Epithelial cell of prostate (primary cell): ENCODE measurements at places on chromosomes 6 and 20.

GRCh38 chr6:38570750-38571149 lies 69.0 kb downstream of the BTBD9 start:
- DNase-seq, result no peak

GRCh38 chr6:20279608-20280287 lies 67.5 kb upstream of the MBOAT1 start:
- DNase-seq, result no peak

DNA sequence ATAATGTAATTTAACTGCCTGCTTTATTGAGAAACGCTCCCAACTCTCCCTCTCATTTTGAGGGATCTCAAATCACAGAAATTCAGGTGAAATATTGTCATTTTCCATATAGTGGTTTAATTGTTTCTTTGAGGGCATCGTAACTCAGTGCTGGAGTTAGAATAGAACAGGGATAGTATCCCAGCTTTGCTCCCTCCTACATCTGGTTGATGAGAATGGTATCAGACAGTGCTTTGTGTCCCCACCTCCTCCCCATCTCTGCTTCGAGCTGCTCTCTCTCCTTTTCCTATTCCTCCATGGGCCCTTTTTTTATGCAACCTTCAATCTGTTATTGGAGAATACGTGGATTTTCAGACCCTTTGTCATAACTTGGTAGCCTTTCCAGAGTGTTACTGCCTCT lies 41.2 kb upstream of the REV3L start:
- no peak for DNase-seq

GRCh38 chr6:57221936-57222742 lies at the start of gene RAB23:
Gene RAB23, minus strand, starts transcription at chr6:57222307. Its CDS starts 11,927 bp downstream, at chr6:57210380.
- no peak for DNase-seq

DNA sequence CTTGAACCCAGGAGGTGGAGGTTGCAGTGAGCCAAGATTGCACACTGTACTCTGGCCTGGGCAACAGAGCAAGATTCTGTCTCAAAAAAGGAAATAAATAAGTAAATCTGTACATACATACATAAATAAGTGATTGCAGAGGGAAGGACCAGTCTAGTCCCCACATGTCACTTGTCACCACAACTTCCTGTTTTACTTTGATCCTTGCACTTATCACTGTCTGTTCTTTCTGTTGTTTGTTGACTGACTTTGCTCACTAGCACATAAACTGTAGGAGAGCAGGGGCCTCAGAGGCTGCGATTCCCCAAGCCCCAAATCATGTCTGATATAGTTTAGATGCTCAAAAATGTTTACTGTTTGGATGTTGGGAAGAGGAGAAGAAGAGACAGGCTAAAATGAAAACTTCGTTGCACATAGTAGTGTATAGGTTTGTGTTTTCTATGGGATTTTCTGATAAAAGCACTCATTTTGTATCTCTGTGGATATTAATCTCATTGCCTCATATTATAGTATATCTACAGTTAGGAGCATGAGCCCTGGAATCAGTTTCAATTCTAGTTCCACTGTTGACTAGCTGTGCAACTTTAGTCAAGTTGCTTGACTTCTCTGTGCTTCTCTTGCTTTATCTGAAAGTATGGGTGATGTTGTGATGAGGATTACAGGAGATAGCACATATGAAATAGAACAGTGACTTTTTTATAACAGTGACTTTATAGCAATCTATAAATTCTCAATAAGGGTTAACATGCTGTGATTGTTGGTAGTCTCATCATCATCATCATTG lies 165.0 kb downstream of the TBC1D7 start:
- DNase-seq, result no peak

- DNase-seq, result no peak
Measured at GRCh38 chr6:34059136-34059731, 86.7 kb downstream of the GRM4 start.

- DNase-seq, result no peak
Measured at GRCh38 chr20:3797592-3798372, 1.7 kb downstream of the CDC25B start.

- no peak for DNase-seq
Measured at GRCh38 chr6:71194724-71195123, 93.9 kb upstream of the OGFRL1 start.

- DNase-seq, result no peak
Measured at GRCh38 chr20:34709044-34709830, 5.1 kb downstream of the TP53INP2 start.

DNA sequence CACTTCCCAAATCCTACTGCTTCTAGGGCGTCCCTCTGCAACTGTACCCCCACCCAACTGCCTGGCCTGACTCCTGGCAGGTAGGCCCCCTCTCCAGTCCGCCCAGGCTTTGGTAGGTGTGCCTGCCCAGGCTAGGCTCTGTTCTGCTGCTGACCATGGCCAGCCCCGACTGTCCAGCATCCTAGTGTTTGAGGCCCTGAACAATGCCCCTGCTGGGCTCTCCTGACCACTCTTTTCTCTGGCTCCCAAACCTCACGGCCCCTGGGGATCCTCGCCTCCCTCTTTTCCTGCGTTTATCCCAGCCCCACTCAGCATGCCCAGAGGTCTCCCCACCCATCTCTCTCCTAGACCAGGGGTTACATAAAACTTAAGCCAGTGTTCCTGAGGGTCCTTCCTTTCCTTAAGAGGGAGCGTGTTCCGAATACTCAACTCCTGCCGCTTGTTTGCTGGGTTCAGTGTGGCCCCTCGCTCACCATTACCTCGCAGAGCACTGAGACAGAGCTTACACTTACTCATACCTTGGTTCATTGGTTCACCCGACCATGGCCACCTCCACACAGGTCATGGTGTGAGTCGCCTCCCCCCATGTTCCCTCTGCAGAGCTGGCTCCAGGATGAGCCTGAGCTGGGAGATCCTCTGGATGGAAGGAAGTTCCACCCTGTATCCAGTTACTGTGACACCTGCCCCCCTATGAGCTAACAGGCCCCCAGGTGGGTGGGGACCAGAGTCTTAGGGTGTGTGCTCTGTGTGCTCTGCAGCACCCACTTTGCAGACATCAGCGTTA lies 21.0 kb upstream of the MYT1 start:
- DNase-seq, result no peak

DNA sequence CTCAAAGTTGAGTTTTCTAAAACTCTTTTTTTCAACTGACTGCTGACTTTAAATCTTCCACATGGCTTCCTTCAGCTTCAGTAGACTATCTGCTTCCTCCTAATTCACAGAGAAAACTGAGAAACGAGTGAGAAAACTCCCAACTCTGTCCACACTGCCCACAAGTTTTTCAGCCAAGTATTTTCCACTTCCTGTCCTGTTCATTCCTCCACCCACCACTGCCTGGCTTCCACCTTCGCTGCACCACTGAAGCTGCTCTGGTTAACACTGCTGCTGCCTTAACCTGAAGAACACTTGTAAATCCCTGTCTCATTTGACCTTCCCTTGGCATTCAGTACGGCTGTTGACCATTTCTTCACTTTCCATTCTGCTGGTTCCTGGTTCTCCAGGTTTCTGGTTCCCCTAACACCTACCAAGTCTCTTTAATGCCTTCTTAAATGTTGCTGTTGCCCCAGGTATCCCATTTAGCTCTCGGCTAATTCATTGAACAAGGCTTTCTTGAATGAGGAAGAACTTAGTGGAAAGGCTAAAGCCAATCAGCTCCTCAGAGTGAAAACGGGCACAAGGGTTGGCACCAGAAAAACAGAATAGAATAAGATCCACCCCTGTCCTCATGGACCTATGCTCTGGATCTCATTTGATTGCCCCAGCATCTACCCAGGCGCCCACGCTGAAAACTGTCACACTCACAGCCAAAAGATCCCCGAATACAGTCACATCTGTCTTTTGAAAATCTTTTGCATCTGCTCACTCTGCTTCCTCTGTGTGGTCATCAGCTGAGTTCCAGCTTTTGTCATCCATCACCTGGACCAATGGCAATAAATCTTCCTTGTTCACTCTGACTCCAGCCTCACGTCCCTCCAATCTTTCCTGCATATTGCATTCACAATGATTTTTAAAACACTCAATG lies 104.4 kb upstream of the TAB2 start:
- DNase-seq, result no peak

DNA sequence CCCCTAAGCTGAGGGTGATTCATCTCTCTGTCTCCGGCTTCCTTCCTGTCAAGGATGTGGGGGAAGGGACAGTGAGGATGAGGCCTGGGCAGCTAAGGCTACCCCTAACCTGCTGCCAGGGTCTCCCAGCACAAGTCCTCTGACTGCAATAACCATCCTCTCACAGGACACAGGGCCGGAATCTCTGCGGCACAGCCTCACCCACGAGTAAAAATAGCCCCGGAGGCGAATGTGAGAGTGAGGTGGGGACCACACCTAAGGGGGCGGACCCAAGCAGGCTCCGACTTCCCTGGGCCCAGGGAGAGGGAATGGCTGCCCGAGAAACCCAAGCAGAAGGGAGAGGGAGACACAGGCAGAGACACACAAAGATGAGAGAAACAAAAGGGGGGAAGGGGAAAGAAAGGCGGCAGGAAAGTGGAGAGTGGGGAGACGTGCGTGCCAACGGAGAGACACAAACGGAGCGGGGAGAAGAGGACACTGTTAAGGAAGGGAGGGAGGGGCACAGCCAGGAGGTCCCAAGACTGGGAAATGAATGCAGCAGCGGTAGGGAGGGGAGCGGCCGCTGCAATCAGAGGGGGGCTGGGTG lies 1.4 kb downstream of the CLIC1 start:
- no peak for DNase-seq

GRCh38 chr6:105804424-105804823 lies 281.7 kb upstream of the PRDM1 start:
- peak; percentile 72 for DNase-seq

DNA sequence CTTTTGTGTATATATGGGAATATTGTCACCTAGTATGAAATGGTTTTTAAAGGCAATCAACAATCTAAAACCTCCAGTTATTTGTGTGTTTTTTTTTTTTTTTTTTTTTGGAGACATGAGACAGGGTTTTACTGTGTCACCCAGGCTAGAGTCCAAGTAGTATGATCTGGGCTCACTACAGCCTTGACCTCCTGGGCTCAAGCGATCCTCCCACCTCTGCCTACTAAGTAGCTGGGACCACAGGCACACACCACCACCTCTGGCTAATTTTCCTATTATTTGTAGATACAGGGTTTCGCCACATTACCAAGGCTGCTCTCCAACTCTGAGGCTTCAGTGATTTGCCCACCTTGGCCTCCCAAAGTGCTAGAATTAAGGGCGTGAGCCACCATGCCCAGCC lies 349.9 kb downstream of the UTRN start:
- no peak for DNase-seq

- DNase-seq, result no peak
Measured at GRCh38 chr6:25239059-25239458, 40.1 kb upstream of the CARMIL1 start.

DNA sequence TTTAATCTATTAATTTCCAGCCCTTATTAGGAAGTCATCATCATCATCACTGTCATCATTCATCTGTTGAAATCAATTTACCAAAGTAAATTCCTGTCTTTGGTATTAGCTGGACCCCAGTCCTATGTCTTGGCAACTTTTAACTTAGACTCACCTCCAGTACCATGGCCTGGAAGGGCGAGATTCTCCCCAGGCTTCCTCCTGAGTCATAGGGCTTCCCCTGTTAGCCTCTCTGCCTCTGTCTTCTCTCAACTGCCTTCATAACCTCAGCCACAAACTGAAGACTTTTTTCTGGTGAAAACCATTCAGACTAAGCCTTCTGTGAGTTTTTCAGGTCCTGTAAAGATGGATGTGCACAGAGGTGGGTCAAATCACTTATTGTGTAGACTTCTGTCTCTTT lies 95.0 kb downstream of the NKAIN2 start:
- DNase-seq, result no peak

GRCh38 chr6:82385546-82385945 lies 21.9 kb downstream of the TPBG start:
- no peak for DNase-seq

GRCh38 chr20:32465092-32465900 lies 107.2 kb downstream of the ASXL1 start:
- no peak for DNase-seq

DNA sequence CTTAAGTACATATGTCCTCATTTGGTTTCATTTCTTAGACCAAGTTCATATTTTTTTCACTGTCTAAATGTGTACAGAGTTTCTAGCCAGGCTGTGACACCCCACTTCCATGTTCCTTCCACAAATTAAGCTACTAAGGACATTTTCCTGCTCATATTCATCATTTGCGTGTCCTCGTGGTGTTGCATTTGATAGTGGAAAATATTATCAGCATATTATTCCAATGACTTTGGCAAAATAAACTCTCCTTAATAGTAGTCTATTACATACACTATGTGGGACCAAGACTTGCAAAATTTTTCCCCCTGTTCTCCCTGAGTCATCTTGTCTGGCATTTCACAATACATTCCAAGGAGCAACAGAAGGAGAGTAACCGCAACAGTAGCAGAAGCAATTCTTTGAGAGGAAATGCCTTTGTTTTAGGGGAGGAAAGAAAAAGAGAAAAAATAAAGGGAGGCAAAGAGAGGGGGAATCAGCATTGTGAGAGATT lies 599.2 kb downstream of the COL12A1 start:
- no peak for DNase-seq

DNA sequence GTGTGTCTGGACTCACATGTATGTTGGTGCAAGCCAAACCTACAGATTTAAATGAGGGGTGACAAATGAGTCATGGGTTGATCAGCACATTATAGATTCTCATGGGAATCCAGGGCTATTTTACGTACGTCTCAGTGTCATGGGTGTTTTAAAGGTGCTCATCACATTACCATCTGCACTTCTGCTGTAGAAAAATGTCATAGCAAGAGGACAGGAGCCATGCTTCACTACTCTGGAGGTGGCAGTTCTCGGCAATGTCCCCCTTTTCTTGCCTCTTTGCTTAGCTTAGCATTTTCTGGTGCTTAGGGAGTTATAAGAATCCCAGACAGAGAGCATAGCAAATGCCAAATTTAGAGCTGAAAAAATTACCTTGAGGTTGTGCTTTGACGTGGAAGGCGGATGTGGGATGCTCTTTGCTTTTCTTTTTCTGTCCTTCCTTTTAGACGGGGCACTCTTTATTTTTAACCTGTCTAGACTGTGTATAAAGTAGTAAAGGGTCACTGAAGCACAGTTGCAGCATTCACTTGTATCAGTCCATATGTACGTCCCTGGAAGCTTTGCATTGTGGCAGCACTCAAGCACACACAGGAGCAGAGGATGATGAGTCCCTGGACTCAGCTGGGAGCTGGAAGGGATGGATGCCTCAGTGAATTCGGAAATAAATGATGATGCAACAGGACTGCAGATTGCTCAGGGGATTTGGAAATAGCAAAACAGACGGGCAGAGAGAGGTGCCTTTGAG lies 139.7 kb downstream of the SYNDIG1 start:
- no peak for DNase-seq

GRCh38 chr6:24126586-24127192 lies 674 bp downstream of the NRSN1 start:
- DNase-seq, result no peak

DNA sequence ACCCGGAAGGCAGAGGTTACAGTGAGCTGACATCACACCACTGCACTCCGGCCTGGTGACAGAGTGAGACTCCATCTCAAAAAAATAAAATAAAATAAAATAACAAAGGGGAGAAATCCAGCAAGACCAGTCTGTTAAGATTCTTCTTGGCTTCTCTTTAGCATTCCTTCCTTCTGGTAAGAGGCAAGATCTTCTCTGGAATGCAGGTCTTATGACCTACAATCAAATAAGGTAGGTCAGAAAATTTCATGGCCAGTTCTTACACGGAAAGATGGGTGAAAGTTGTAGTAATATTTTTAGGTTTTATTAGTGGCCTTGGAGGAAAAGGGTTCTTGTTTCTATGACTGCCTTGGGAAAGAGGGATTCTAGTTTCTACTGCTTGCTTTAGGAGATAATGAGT lies 180.9 kb downstream of the FUT9 start:
- DNase-seq, result peak; percentile 16
